ENCODE measurements at places on chromosomes 5 and 9.

- DNase-seq = no peak
Observed at GRCh38 chr5:41638685-41639084, 128.3 kb upstream of the PLCXD3 start.

- DNase-seq = no peak
Observed at GRCh38 chr5:1910861-1911772, 28.4 kb upstream of the IRX4 start.

GRCh38 chr9:4386819-4387218, 87.0 kb upstream of the GLIS3 start:
- DNase-seq = no peak

GRCh38 chr5:94944160-94944559, 325.7 kb downstream of the SLF1 start:
- DNase-seq = no peak

DNA sequence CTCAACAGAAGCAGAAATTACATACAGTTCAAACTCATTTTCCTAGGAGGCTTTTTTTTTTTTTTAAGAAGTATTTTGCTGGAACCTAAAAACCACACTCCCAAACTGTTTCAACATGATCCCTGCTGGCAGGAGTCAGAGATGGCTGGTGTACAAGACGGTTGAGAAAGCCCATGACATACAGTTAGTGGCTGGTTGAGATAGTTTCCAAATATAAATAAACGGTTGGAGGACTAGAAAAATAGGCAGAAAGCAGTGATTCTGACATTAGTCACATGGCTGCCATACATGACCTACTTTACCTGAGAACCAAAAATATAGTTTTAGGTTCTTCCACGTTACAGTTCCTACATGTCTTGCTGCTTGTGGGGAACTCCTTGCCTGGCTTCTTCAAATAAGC, 31.7 kb upstream of the BASP1 start:
- peak; percentile 58 for DNase-seq

DNA sequence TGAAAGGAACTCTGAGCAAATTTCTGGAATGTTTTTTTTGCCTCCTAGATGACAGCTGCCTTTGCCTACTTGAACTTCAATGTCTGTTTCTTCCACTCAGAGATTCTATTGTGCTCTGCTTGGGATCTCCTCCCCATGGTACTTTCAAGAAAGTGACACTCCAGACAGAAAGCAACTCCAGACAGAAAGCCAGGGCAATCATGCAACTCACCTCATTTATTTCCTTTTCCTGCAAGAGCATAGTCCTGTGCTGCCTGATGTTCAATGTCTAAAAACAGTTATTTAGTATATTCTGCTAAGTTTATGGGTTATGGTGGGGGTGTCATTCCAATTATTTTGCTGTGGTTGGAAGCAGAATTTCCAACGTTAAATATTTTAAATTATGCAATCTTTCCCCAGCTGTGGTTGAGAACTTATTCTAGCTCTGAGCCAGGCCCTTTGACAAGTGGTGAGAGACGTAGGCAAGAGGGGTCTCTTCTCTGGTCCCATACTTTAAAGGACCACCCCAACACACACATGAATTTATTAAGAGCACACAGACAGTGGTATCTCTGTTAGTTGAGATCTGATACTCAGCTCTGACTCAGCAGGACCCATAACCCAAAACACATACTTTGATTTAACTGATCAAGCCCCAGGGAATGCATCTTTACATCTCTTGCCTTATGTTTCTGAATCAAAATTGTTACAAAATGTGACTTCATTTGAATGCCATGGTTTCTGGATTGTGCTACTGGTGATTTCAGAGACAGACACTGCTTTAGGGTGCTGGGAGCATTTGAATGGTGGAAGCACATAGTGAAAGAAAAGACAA, 39.5 kb upstream of the MAMDC2 start:
- no peak for DNase-seq

DNA sequence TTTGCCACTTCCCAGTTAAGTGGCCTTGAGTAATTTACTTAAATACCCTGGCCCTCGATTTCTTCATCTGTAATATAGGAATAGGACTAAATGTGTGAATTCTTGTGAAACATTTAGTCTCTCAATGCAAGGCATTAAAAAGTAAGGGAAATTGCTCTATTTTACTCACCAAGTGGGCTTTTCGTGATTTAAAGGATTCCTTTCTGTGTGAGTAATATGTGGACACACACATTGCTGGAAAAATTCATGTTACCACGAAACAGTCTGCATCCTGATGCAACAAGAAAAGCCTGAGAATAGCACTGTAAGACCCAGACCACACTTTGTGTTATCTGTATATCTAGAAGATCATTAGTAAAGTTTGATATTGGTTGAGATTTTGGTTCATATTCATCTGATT, 1243.0 kb upstream of the CDH9 start:
- DNase-seq = no peak

GRCh38 chr5:88826646-88827585, 56.1 kb downstream of the MEF2C start:
- peak; percentile 46 for DNase-seq

- DNase-seq = peak; percentile 59
Observed at GRCh38 chr5:102583276-102584124, 84.7 kb upstream of the SLCO6A1 start.

GRCh38 chr9:123322273-123323195, 33.5 kb upstream of the CRB2 start:
- no peak for DNase-seq

GRCh38 chr5:144487207-144487606, 316.5 kb downstream of the KCTD16 start:
- DNase-seq = no peak

- peak; percentile 55 for DNase-seq
Observed at GRCh38 chr9:92634712-92635605, 35.0 kb downstream of the IPPK start.

GRCh38 chr9:121201045-121201737, 478 bp downstream of the RAB14 start:
- no peak for DNase-seq
